PC-3 (cell line): ENCODE measurements at places on chromosomes 5 and 9.

GRCh38 chr5:115557667-115558387 is 13.3 kb upstream of the FEM1C start:
- no peak for DNase-seq

- no peak for DNase-seq
Observed at GRCh38 chr9:117135501-117136098, 279.3 kb downstream of the ASTN2 start.

DNA sequence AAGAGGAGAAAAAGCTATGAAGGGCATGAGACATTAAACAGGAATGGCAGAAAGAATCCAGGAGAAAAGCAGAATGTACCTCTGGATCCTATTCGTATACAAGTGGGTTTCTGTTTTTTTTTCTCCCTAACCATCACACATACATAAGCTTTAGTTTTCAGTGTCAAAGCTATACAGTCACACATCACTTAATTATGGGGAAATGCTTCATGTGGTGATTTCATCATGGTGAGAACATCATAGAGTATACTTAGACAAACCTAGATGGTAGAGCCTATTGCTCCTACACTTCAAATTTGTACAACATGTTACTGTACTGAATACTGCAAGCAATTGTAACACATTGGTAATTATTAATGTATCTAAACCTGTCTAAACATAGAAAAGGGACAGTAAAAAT is 290.6 kb downstream of the AOPEP start:
- DNase-seq, result no peak

GRCh38 chr5:54309691-54310432 is 511 bp downstream of the ARL15 start:
- peak; percentile 27 for DNase-seq

DNA sequence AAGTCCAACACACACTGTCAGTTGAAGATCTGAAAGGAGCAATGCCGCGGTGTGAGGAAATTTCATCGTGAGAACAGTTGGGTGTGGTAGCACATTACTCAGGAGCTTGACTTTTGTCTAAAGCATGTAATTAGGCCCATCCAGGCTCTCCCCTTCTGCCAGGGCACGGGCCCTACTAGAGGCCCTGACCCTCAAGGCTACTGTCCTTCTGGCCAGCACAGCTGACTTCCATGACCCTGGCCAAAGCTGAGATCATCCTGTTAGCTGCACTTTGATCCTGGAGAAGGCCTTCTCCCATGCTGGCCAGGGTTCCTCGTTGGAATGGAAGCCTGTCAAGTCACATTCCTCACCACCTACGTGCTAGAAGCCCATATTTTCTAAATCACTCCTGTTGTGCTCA is 77.8 kb upstream of the SLC1A3 start:
- no peak for DNase-seq

GRCh38 chr9:93071464-93071863 is 13.0 kb downstream of the SUSD3 start:
- DNase-seq, result peak; percentile 24

- DNase-seq, result peak; percentile 96
Observed at GRCh38 chr5:10479154-10479721, 37.6 kb downstream of the ROPN1L start.

GRCh38 chr5:50666261-50667022 is at the start of gene PARP8:
TSS of gene PARP8 (plus strand) at chr5:50666637. CDS start at chr5:50667096, 459 bp downstream.
- no peak for DNase-seq
